PC-9 (cell line): ENCODE measurements at places on chromosomes 2 and 18. TPM values are rescaled to one million over a fixed set of nuclear protein-coding genes. Genes with fewer than 3 reads are reported as not detected.

The MC4R gene
- not detected in 2 replicates for total RNA-seq

The LBH gene
- total RNA-seq: 30.6 and 34.4 TPM in 2 replicates

The GEN1 gene
- 14.4 and 28.3 TPM in 2 replicates for total RNA-seq

The PARD3B gene
- total RNA-seq: 7.6 and 13.2 TPM in 2 replicates

The NEU2 gene
- not detected in 2 replicates for total RNA-seq

The CAPN14 gene
- 0.35 TPM in 2 replicates for total RNA-seq

The ANKRD53 gene
- not detected in 2 replicates for total RNA-seq

The SATB2 gene
- 7.3 and 7.8 TPM in 2 replicates for total RNA-seq

The ESPNL gene
- total RNA-seq: 1.1 and 2.2 TPM in 2 replicates

The PDK1 gene
- 15.9 and 18.5 TPM in 2 replicates for total RNA-seq

The COL3A1 gene
- total RNA-seq: not detected in 2 replicates
